ENCODE measurements at places on chromosomes 2 and 18.

GRCh38 chr2:170245312-170245711 is 67.4 kb downstream of the MYO3B start:
- no peak for DNase-seq

GRCh38 chr2:101486994-101487393 is 12.1 kb upstream of the RFX8 start:
- no peak for DNase-seq

GRCh38 chr2:196372811-196373664 is 201.7 kb upstream of the STK17B start:
- DNase-seq: no peak

DNA sequence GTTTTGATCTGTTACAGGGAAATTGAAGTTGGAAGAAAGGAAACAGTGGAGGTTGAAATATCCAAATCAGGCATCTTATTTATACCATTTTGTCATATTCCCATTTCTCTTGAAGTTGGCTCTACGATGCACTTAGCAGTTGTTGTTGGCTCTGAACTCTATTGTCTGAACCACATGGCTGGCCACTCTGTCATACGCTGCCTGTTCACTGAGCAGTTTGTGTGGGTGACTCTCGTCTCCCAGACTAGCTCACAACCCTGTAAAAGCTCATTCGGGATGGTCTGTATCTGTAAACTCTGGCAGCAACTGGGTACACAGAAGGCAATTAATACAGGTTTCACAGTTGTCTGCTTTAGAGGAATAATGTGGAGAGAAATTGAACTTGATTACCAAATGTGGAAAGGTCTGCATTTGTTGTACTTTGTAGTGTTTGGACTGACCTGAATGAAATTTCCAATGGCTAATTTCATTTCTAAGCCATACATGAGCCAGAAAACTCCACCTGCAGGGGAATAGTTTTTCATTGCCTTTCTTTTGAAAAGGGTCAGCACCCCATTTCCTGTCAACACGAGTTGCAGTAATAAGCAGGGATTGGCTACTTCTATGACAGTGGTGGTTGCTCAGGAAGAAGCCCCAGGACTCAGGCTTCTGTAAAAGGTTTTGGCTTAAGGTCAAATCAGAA is 378.2 kb downstream of the OSR1 start:
- no peak for DNase-seq

DNA sequence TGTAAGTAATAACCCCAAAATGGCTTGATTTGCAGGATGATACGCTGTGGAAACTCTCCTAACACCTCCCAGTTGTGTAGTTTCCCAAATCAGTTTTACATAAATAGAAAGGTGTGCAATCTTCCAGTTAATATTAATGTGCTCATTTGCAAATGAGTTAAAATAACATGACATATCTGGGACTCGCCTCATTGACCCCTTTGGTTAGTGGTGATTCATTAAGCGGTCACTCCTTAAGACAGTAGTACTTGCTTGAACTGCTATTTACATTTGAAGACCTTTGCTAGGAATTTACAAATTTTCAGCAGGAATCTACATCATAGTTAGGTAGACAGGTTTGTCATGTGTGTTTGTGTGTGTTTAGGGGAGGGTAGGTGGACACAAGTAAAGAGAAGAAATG is 1367.7 kb upstream of the CELF4 start:
- DNase-seq: no peak

- DNase-seq: no peak
Measured at GRCh38 chr18:24764766-24765165, 304.3 kb downstream of the HRH4 start.

DNA sequence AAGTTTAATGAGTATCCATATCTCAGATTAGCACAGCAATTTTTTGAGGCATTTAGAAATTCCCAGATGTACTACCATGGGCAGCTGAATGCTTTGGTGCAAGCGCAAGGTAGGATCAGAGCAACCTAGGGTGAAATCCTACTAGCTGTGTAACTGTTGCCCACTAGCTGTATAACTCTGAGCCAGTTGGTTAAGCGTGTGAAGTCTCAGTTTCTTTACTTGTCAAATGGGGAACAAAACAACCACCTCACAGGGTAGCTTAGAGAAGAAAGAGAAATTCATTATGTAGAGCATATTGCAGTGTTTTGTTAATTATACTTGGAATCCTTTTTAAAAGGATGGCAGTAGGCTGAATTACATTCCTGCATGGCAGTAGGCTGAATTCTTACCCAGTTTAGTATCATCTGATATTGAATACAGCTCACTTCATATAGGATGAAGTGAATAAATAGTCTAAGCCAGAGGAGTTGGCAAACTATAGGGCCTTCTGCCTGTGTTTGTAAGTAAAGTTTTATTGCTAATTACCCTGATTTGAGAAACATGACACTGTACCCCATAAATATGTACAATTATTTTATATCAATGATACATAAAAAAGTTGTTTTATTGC is 180.7 kb downstream of the PLCL1 start:
- no peak for DNase-seq

DNA sequence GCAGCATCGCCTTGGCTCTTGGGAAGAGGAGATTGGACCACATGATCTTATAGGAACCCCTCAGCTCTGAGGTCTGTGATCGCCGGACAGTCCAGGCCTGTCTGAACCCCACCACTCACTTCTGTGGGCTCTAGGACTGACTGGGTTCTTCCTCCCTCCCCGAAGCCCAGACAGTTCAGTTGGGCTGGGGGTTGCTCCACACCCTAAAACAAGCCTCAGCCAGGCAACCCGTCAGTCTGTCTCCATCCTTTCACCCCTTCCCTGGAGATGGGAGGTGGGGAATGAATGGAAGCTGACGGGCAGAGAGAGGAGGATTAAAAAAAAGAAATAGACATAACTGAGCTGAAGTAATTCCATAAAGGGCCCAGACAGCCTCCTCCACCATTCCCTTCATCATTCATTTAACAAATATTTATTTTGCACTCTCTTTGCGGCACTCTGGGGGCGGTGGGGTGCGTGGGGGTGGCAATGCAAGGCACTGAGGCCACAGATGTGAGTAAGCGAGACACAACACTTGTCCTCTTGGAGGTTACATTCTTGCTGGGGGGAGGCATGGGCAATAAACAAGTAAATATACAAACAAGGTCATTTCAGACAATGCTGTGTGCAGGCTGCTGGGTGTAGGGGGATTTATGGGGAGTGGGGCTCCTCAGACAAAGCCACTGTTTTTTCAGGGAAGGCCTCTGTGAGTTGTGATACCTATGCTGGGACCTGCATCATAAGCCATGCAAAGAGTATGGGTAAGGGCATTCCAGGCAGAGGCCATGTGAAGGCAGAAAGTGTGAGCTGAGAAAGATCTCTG is 12.9 kb downstream of the WNT10A start:
- DNase-seq: no peak

- no peak for DNase-seq
Measured at GRCh38 chr18:54532962-54533361, 58.1 kb upstream of the DYNAP start.

GRCh38 chr2:209685963-209686362 is 85.7 kb upstream of the UNC80 start:
- DNase-seq: no peak

GRCh38 chr18:48533340-48534070 is 5.3 kb upstream of the CTIF start:
- no peak for DNase-seq

DNA sequence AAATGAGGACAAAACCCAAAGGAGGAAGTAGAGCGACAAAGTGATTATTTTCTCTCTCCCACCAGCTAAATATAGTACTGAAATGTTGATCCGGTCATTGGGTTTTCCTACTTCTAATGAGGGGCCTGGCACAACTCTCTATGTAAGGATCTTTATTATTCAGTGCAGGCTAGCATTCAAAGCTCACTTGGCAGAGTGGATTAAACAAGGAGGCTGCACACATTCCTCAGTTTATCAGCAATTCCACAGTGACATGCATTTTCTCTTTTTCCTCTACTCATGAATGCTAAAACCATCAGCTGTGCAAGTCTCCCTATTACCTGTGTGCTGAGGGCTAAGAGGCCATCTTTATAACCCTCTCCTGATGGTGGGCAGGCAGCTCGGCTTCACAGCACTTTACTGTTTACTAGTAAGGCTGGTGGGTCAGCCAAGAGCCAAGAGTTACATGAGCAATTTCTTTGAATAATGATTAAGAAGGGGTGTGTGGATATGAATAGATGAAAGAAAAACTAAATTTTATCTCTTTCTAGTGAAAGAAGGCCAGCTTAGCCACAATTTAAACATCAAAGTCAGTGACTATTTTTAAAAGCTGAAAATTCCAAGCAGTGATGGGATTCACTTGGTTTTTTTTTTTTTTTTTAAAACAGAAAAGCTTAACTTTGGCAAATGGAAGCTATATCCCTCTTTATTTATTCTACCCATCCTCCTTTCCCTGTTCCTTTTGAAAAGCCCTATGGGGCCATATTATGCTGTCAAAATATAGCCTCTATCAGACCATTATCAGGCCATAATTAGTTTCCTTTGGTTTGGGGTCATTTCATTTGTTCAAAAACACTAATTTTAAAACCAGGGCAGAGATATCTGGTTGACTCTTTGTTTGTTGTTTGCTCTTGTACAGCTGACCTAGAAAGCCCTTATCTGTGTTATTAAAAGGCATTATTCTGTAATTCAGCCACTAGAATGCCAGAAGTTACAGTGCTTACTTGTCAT is 111.0 kb downstream of the RBM43 start:
- DNase-seq: no peak

DNA sequence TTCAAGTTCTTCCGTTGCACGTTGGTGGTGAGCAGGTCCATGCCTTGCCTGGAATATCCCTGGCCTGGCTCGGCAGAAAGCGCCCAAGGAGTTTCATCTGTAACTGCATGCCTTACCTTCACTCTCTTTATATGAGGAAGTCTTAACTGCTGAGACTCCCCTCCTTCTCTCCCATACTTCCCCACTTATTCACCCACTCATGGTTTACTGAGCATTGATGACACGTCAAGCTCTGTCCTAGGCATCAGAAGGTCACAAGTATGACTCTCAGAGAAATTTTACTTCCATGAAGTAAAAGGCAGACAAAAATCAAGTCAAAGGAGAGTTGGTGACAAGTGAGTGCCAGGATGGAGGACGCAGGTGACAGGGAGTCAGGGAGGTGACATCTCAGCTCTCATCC is 68.2 kb downstream of the TBC1D8 start:
- DNase-seq: no peak

GRCh38 chr2:85900366-85900765 is 11.6 kb upstream of the ST3GAL5 start:
- no peak for DNase-seq

DNA sequence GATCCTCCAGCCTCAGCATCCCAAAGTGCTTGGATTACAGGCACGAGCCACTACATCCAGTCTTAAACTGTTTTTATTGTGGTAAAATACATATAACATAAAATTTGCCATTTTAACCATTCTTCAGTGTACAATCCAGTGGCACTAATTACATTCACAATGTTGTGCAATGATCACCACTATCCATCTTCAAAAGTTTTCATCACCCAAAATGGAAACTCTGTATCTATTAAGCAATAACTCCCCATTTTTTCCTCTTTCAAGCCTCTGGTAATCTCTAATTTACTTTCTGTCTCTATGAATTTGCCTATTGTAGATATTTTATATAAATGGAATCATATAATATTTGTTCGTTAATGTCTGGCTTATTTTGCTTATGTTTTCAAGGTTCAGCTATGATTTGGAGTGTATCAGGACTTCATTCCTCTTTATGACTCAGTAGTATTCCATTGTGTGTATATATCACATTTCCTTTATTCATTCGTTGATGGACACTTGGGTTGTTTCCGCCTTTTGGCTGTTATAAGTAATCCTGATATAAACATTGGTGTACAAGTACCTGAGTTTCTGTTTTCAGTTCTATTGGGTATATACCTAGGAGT is 71.8 kb downstream of the GFPT1 start:
- DNase-seq: no peak

- no peak for DNase-seq
Measured at GRCh38 chr2:117794668-117795067, 19.8 kb upstream of the DDX18 start.

- DNase-seq: no peak
Measured at GRCh38 chr2:188527141-188527540, 235.5 kb downstream of the GULP1 start.

DNA sequence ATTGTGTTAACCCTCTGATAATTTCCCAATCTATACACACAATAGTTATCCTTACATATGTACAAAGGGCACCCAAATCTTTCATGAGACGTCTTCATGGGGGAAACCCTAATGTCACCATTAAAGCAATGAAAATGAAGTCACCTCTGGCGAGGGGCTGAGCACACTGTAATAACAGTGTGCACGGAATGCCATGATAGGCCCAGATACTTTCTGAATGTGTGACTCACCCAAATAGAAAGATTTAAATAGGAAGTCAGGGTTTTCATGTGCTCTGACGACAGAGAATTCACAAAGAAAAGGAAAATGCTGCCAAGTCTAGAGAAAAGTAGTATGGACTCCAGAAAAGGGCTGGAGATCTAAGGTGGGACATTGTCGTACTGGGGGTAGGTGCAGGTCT is 128.3 kb downstream of the SATB2 start:
- DNase-seq: no peak

GRCh38 chr2:6676241-6676640 is 189.5 kb downstream of the CMPK2 start:
- no peak for DNase-seq

GRCh38 chr2:217396165-217396564 is 536.3 kb upstream of the TNP1 start:
- DNase-seq: no peak

DNA sequence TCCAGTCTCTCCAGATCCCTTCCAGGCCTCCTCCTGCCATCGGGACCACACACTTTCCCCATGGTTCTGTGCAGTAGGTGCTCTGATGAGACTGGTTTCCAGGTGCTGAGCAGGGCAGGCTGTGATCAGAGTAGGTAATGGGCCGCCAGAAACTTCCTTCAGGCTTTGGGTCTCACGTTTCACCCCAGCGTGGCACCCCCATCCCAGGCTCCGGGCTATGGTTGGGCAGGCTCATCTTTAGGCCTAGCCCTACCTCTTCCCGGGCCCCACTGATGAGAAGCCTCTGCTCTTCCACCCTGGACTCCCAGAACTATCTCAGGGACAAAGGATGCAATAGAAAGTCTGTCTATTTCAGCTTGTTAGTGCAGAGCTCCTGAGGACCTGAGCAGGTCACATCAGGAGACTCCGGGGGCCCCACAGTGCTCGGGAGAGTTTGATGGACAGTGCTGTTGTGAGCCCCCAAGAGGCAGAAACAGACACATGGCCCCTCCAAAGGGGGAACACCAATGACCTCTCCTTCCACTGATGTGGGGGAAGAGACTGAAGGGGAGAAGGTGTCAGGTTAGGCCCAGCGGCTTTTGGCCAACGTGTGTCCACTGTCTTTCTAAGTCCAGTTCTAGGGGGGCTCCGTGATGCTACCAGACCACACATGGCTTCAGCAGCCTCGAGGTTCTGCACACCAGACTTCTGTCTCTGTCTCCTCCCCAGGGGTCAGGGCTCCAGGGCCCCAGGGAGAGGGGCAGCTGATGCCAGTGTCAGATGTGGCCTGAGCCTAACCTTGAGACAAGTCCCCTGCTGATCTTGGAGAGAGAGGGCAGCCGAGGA is 5.8 kb upstream of the PROM2 start:
- no peak for DNase-seq

GRCh38 chr2:42848726-42849290 is 56.4 kb upstream of the HAAO start:
- no peak for DNase-seq

- DNase-seq: no peak
Measured at GRCh38 chr2:176162911-176163671, 6.0 kb downstream of the HOXD3 start.

All from anterior cingulate cortex (tissue), 58 donors.